ENCODE measurements at places on chromosomes 4 and X. TPM values are rescaled to one million over a fixed set of nuclear protein-coding genes. Genes with fewer than 3 reads are reported as not detected.

- no peak for DNase-seq
These were observed 389.3 kb upstream of the EPHA5 start for GRCh38 chr4:66059556-66059955.

- DNase-seq: peak; percentile 62
These were observed 4.5 kb downstream of the G6PD start for GRCh38 chrX:154541896-154542722.

GRCh38 chrX:49175435-49176274, 4.0 kb downstream of the PLP2 start:
- no peak for DNase-seq

DNA sequence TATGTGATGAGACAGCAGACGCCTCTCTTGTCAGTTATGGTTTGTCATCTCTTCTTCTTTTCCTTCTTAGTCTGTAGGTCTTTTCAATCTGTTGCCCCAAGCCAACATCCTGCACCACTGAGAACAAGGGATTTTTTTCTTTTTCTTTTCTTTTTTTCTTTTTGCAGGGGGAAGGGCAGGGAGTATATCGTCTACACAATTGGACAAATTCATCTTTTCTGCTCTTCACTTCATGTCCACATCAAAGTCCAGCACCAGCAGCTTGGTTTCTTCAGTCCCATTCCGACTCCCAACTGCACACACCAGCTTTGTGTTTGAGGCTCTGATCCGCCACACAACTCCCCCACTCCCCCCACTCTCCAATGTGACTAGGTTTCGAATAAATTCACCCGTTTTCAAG, 213.2 kb downstream of the FBXW7 start:
- no peak for DNase-seq

- no peak for DNase-seq
These were observed 215.5 kb downstream of the GPAT3 start for GRCh38 chr4:83751336-83751949.

DNA sequence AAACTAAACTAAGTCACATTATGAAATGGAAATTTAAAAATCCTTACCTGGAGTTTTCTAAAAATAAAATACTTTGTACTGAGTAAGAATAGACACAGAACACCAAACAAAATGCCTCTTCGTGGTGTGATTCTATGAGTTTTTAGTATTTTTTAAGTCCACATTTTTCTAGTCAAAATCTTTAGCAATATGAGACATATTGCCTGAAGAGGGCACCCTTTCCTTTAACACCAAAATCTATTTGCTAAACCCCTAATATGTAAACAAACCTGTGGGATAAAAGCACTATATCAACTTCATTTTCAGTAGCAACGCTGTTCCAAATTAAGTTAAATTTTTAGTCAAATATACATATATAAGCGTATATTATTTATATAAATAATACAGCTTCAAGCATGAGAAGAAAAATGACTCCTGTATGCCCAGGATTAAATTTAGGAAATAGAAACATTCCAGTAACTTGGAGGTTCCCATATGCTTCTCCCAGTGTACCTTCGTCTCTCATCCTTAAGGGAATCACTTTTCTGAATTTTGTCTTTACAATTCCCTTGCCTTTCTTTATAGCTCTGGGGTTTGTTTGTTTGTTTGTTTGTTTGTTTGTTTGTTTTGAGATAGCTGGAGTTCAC, 23.0 kb upstream of the PGM2 start:
- no peak for DNase-seq

DNA sequence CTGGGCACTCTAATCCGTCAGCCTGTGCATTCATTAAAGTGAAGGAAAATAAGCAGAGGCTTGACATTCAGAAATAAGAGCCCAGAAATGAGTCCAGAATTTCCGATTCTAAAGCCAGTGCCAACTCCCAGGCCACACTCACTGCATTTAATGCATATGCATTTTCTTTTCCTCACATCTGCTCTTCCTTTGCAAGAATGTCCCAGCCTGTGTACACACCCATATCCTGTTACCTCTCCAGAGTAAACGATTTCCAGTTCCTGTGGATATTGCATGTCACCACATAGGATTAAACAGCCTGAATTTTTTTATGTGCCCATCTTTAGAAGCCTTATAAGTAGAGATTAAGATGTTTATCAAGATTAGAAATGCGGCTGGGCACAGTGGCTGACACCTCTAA, 27.5 kb downstream of the ARX start:
- no peak for DNase-seq

GRCh38 chrX:46648660-46649059, 75.1 kb downstream of the CHST7 start:
- no peak for DNase-seq

DNA sequence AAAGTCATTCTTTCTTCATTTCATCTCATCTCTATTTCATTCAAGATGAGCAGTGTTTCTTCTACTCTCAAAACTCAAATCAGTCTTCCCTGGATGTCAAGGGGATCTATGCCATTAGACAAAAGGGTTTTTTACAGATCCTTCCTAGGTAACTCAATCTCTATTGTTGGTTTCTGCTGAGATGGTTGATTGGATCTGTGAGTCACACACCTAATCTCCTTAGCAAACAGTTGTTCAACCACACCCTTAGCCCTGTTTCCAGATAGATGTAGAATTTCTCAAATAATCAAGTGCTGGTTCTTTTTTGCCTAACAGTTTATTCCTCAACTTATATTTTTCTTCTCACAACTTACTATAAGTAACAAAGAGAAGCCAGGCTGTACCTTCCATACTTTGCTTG, 200.5 kb downstream of the KDR start:
- no peak for DNase-seq

DNA sequence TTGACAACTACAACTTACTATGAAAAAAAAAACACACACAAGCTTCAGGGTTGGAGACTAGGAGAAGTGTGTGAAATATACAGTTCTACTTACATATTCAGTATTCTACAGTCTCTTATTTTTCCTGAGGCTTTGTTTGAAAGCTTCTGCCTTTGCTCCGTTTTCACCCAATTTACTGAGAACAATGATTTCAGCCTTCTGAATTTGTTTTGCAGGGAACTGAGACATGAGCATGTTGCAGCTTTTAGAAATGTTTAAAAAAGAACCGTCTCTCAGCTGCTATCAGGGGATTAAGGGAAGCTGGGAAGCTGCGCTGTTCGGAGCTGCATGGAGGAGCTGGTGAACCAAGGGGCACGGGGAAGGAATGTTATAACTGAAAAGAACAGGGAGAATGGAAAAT, 85.7 kb downstream of the QDPR start:
- no peak for DNase-seq

DNA sequence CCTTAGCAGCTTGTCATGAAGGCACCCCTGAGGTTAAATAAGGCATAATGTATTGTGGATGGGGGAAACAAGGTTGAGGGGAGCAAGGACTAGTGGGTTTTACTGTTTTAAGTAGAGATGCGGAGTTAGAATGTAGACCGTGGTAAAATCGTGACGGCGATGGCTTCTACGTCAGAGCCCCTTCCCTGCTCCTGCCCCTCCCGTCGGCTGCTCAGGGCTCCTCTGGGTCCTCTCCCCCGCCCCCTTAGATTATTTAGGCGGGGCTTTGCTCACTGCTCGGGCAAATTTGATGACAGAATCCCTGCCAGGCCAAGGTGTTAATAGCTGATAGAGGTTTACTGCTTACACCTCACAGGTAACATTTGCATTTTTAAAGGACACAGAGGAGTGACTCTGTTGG, 2.3 kb downstream of the FRMPD3 start:
- no peak for DNase-seq

DNA sequence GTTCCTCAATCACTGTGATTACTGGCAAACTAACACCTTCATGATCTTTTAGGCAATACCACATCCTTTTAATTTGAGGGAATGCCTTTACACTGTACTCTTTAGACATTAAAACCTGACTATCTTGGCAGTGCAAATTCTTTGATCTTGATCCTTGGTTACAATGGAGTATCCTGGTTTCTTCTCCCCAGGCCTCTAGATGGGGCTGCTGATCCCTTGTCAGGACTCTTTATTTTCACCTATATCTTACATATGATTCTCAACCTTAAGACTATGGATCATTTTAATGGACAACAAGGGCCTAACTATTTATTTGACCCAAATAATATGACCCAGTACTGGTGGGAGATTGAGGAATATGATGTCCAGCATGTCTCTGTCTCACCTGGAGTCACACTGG, 1005.5 kb upstream of the INTU start:
- DNase-seq: no peak

DNA sequence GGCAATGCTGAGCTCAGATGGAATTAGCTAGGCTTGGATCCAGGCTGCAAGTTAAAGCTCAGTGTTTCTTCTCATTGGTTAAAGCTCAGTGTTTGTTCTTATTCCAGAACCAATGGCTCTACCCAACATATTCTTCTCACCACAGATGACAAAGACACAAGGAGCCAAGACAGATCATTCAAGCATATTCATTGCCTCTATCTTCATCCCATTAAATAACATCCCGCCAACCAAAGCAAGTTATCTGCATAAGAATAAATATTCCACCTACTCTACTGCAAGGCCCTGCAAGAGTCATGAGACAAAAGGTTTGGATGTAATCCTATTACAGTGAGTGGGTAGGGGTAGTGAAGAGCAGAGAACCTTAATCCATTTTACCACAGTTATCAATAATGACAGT, 766.5 kb downstream of the C4orf33 start:
- no peak for DNase-seq

DNA sequence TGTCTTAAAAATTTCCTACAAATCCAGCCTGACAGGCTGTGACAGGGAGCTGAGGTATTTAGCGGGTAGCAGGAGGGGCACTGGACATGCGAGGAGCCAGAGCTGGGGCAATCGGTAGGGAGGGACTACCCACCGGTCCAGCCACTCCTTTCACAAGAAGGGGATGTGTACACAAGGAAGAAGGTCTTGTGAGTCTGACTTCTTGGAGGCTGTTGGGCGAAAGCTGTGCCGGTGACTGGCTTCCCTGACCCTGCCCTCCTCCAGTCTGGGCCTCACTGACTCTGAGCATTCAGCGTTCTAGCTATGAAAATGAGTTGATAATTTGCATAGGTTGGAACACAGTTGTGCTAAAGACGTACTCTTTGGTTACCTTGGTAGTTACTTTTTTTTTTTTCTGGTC, 12.7 kb upstream of the CXCL8 start:
- DNase-seq: no peak

- no peak for DNase-seq
These were observed 85.2 kb upstream of the GPR34 start for GRCh38 chrX:41603596-41603995.

- no peak for DNase-seq
These were observed 144.6 kb upstream of the KCNIP4 start for GRCh38 chr4:22093126-22093525.

DNA sequence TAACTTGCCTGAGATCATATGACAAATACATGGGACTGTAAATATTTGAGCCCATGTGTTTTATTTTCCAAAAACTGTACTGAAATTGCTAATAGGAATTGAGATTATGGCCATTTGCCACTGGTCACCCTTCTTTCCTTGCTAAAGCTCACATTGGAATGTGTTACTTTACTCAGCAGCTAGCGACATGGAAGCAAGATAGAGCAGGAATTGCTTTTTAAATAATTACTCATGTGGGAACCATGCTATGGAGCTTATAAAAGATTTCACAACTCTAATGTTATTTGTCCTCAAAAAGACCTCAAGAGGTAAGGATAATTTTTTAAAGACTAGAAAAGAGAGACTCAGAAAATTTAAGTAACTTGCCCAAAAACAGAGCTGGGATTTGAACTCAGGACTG, 48.8 kb upstream of the AFAP1 start:
- DNase-seq: no peak

DNA sequence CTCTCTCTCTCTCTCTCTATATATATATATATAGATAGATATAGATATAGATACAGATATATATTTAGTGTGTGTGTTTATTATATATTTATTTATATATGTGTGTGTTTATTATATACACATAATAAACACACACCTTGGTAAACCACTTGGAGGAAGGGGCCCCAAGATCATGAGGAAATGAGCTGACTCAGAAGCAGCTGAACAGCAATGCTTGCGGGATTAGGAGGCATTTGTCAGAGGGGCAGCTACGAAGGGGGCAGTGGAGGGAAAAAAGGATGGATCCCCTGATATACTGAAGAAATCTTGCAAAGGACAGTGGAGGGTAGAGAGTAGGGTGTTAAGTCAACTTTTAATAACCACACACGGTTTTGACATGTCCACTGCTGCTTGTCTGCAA, 120.0 kb upstream of the SORBS2 start:
- no peak for DNase-seq

GRCh38 chr4:26434030-26434639, 56.1 kb downstream of the CCKAR start:
- no peak for DNase-seq

DNA sequence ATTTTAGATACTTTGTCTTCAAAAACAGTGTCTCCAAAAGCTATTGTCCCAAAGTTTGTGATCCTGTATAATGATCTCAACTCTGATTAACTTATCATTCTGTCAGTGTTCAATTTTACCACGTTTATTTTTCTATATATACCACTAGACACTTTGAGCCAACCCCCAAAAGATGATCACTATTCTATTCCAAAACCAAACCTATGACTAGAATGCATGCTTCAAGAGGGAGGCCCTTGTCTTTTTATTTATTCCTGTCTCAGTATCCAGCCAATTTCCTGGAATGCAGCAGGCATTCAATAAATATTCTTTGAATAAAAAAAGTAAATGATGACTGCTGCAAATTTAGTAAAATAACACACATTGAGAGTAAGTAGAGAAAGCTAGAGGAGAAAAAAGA, 275.6 kb downstream of the LDB2 start:
- DNase-seq: no peak

DNA sequence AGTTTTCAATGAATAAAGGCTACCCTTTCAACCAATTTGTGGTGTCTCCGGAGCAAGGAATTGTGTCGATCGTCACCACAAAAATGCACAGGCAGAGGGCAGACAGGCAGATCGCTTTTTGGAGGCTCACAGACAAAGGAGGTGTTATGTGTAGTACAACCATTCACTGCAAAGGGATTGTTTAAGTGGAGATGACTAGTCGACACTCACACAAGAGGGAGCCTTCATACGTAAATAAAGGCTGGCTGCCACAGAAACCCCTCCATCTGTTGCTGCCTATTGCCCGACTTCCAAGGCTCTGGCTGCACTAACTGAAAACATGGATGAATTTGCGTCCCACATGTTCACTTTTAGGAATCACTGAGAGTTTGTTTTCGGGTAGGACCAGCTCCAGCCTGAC, 281.1 kb downstream of the NKX6-1 start:
- DNase-seq: no peak

DNA sequence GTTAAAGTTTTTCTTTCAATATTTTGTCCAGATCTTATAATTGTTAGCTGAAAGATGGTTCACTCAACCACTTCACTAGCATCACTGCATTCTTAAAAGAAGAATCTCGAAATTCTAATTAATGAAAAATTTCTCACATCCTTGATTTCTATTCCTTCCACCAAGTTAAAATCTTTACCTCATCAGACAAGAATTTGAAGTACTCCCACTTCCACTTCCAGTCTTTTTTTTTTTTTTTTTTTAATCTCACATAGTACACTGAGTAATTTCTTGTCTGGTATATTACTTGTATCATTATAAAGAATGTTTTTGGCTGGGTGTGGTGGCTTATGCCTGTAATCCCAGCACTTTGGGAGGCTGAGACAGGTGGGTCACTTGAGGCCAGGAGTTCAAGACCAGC, 73.2 kb downstream of the FBXW7 start:
- DNase-seq: no peak

Gene FHL1
- 299 TPM for total RNA-seq

Gene NXF3
- total RNA-seq: not detected

Gene USP11
- 21.3 TPM for total RNA-seq

Gene CLGN
- total RNA-seq: 1.6 TPM

Gene LONRF3
- 15.1 TPM for total RNA-seq

Gene AREG
- total RNA-seq: 89.1 TPM

Gene POU4F2
- not detected for total RNA-seq

Data from breast epithelium (tissue), 4 donors.